ENCODE measurements at places on chromosomes 1 and 21.

DNA sequence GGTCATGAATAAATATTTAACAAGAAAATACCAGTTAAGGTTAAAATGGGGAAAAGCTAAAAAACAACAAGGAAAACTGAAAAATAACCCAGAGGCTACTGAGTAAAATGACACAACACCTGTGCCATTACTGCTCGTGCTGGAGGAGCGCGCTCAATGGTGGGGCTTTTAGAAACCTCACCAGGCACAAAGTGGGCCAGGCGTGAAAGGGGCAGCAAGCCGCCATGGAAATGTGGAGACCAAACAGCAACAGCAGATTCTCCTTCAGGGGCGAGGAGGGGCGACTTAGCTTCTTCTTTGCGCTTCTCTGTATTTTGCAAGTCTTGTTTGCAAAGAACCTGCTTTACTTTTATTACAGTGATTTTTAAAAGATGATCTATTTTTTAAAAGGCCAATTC lies 18.9 kb upstream of the SPATC1L start:
- DNase-seq = no peak

GRCh38 chr1:93504247-93505033 lies 56.5 kb downstream of the FNBP1L start:
- no peak for DNase-seq

GRCh38 chr1:6599141-6599975 lies 3.3 kb downstream of the KLHL21 start:
- DNase-seq = no peak

DNA sequence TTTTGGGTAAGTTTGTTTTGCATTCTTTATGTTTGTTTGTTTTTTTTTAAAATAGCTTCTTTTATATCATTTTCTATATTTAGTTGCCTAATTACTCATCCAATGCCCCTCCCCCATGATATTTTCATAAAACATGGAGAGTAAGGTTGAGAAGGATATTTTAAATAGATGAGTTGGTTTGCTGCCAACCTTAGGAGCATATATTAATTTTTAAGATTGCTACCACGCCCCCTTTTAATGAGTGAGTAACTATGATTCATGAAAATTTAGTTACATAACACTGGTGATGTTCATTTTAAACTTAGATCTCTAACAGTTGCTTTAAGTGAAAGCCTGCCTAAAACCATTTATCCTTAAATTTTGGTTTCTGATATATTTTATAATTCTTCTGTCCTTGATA lies 18.7 kb downstream of the TMEM50A start:
- DNase-seq = no peak

DNA sequence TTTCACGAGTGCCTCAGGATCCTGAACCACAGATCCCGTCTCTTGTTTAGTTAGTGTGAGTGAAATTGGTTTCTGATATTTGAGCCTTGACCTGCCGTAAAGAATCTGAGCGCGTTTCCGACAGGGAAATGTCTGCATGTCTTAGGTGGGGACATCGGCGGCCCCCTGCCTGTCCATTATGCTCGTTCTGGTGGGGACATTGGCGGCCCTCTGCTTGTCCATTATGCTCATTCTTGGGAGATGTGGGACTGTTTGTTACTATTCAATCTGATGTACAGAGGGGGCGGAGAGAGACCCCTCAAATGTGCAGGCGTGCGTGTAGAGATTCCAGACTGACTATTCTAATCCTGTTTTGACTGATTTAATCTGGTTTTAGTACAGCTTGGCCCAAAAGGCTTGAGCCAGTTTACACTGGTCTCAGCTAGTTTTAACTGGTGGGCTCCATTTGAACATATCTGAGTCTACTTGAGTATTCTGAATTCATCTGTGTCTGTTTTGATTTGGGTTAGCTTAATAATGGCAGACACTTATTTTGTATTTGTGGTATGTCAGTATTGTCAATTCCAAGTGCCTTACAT lies 6.6 kb upstream of the TINAGL1 start:
- no peak for DNase-seq

DNA sequence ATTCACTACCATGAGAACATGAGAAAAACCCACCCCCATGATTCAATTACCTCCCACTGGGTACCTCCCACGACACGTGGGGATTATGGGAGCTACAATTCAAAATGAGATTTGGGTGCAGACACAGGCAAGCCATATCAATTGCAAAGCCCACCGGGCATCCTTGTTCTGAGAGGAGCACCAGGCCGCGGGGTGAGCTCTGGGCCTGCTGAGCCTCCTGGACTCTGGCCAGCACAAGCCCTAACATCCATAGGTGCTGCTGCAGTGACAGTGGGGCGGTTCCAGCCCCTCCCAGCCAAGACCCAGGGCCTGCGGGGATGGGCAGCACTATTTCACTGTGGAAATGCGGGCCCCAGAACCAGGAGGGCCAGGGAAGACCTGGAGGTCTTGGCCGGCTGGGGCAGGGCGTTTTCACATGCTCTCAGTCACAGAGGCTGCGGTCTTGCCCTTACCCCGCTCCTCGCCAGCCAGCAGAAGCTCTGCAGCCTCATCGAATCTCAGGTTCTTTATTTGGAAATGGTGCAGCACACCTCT lies 103.8 kb downstream of the PCBP3 start:
- DNase-seq = no peak

GRCh38 chr1:235724730-235725129 lies 75.1 kb upstream of the GNG4 start:
- DNase-seq = no peak

DNA sequence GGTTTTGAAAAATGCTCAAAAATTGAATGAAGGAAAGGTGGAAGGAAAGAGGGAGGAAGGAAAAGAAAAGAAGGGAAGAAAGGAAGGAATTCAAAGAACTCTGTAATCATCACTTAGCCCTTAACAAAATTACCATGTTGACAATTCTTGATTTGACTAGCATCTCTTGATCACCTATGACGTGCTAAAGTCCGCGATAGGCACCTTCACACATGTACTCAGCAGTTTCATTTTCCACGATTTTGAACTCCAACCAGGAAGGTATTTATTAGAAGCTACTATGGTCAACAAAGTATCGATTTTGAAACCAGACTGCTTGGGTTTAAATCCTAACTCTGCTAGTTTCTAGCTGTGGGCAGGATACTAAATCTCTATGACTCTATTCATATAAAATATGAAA lies 146.9 kb downstream of the DAB1 start:
- DNase-seq = no peak
